Breast epithelium (tissue), 4 donors: ENCODE measurements at places on chromosomes 13 and 19. TPM values are rescaled to one million over a fixed set of nuclear protein-coding genes. Genes with fewer than 3 reads are reported as not detected.

- DNase-seq, result no peak
These were observed 44.7 kb upstream of the LATS2 start for GRCh38 chr13:21106089-21106488.

DNA sequence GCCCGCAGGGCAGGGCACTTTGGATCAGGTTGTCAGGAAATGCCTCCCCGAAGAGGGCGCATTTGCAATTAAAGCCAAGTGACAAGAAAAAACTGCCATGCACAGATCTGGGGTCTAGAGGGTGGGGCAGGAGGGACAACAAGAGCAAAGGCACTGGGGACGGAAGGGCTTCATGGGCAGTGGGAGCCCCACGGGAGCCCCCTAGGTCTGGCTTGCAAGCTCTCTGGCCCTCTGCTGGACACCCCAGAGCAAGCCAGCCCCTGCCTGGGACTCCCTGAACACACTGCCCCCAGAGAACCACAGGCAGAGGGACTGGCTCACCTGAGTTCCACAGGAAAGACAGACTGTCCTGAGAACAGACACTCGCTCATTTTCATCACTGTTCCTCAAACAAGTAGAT is 30.2 kb upstream of the C19orf12 start:
- DNase-seq, result no peak

DNA sequence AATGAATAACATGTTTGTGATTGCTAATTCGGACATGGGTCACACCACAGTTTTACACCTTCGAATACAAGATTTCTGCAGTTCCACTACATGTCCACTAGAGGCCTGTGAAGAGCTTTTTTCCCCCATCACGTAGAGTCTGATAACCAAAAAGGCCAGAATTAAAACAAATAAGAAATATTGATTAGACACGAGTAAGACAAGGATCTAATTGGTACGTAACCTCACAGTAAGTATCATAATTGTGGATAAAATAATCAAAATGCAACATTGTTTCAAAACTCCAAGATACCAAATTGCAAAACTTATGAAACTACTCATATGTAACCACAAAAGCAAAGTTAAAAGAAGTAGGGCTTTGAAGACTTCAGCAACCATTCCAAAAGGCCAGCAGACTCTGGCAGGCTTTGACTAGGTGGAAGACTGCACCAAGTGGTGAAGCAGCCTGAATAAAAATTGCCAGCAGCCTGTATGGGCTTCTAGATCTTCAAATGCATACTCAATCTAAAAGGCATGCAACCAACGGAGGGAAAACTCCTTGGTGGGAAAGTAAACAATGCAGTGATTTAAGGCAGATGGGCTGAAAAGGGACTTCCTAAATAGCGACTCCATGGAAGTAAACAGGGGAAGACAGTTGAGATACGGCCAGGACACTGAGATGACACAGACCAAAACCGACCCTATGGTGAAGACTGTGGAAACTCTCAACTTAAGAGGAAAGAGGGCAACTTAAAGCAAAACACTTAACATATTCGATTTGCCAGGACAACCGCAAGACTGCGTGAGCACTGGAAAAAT is 56.7 kb downstream of the STARD13 start:
- no peak for DNase-seq

GRCh38 chr13:109779876-109780510 is 6.4 kb downstream of the IRS2 start:
- no peak for DNase-seq

DNA sequence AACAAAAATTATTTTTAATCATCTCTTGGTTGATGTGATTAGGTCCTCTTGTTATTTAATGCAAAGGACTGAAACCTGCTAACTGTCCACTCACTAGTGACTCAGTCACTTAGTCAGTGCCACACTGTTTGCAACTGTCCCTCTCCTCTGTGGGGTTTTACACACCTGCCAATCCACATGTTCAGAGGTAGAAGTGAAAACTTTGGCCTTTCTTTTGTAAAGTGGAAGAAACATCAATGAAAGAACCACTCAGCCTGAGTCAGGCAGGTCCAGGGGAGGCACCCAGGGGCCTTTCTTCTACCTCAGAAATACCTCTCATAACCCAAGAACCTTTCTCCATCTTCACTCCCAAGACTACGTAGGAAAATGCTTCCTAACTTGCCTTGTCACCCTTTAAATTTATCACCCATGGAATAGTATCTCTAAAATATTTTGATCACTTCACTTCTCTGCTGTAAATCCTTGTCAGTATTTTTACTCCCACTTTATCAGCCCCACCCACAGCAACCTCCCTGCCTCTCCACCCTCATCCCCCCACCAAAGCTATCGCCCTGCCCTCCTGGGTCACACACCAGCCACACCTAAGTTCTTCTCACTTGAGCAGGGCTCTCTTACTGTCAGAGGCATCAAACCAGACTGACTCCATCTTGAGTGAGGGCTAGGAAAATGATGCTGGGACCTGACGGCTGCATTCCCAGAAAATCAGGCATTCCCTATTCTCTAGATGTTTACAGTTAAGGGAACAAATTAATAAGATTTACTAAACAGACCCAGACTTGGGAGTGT is 29.6 kb upstream of the EEF1AKMT1 start:
- DNase-seq, result no peak

DNA sequence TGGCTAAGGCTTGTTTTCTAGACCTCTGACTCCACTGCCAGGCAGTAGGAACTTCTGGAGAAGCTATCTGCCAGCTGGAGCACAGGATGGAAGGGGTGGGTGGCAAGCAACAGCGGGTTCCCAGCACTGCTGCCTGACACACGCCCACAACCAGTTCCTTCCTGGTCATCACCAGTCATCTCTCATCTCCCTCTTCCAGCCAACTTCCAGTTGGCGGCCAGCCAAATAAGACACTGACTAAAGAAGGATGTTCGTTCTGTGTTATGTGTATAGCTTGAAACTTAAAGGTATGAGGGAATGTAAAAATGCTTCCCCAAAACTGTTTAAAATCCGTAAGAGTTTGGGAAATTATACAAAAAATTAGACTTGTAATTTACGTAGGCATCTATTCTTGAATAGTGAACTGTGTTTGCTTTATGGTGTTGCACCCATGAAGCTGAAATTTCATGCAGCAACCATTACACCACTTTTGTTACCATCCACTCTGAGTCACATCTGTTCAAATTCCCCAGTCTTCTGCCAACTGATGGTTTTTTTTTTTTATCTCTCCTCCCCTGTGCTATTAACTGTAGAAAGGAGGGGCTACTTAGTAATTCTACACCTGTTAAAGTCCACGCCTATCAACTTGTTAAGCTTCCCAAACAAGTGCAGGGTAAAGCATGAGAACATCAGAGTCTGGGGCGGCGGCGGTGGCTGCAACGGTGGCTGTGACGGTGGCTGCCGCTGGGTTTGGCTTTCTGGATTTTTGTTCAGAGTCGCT is 86.2 kb upstream of the FRY start:
- peak; percentile 71 for DNase-seq

DNA sequence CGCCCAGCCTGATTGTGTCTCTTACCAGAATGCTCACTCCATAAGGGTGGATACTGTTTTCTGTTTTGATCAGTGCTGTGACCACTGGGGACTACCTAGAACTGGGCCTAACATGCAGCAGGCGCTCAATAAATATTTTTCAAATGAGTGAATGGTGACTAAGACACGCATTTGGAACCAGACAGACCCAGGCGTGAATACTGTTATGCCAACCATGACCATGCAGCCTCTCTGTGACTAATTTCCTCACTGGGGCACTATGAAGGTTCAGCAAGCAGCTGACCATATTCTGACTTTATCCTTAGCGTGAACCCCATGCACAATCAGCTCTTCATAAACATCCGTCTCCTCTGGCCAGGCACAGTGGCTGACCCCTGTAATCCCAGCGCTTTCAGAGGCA is 13.0 kb upstream of the SPC24 start:
- DNase-seq, result no peak

DNA sequence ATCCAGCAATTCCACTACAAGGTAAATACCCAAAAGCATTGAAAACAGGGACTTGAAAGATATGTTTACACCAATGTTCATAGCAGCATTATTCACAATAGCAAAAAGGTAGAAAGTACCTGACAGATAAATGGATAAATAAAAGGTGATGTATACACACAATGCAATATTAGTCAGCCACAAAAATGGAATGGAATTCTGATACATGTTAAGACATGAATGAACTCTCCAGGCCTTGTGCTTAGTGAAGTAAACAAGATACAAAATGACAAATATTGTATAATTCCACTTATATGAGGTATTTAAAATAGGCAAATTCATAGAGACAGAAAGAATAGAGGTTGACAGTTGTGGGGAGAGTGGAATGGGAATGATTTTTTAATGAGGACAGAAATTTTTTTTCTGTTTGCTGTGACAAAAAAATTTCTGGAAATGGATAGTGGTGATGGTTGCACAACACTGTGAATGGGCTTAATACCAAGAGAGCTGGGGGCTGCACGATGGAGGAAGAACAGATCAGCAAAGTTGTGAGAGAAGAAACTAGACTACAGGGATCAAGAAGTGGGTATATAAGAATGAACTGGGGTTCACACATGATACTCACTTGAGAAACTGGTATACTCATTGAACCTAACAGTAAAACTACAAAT is 137.2 kb downstream of the MZT1 start:
- no peak for DNase-seq

GRCh38 chr19:18225702-18226468 is at the start of gene PDE4C:
Gene PDE4C (minus strand): TSS chr19:18226438. CDS start chr19:18226415, 23 bp downstream.
- DNase-seq, result no peak

DNA sequence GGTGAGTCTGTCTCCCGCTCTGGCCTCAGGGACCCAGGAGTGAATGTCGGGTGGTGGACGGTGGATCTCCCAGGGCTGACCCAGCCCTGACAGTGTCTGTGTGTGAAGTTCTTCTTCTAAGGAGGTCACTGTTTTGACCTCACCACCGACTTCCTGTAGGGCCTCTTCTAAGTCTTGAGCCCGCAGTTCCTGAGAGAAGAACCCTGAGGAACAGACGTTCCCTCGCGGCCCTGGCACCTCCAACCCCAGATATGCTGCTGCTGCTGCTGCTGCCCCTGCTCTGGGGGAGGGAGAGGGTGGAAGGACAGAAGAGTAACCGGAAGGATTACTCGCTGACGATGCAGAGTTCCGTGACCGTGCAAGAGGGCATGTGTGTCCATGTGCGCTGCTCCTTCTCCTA is at the start of gene SIGLEC7:
TSS of gene SIGLEC7 (plus strand) at position 183 of the 400 bp plus-strand sequence. CDS start at position 252, 69 bp downstream.
- no peak for DNase-seq

DNA sequence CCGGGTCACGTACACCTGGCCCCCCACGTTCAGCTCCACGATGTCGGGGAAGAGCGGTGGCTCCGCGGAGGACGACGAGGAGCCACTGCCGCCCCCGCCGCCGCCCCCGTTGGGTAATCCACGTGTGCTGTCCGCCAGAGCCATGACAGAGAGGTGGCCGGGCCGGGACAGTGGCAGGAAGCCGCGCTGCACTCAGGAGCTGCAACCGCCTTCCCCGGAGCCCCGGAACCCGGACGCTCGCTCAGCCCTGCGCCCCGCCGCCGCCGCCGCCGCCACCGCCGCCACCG is 257 bp downstream of the KCTD12 start:
- DNase-seq, result no peak

DNA sequence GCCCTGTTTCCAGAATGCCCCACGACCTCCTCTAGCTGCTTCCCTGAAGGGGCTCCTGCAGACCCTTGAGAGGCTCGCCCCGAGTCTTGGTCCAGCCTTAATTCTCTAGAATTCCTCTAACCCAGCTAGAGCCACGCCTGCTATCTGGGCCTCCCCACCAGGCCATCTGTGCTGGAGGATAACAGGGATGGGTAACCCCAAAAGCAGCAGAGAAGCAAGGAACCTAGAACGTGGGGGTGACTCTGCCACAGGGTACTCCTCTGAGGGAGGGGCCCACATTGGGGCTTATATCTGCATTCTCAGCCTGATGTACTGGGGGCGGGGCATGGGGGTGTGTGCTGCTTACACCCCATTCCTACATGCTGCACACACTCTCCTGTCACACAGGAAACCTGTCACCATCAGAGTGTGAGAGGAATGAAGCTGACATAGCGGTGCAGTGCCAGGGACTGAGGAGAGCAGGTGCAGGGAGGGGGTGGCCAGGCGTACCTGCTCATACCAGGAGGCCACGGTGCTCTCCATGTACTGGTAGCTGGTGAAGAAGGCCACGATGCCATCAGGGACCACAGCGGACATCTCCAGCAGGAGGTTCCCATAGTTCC is 13.8 kb downstream of the KLC3 start:
- no peak for DNase-seq

- DNase-seq, result no peak
These were observed 432 bp downstream of the ZNF611 start for GRCh38 chr19:52734331-52734892.

GRCh38 chr19:52600639-52601024 is 30.5 kb downstream of the ZNF701 start:
- DNase-seq, result no peak

- DNase-seq, result no peak
These were observed 12.2 kb upstream of the LILRA5 start for GRCh38 chr19:54325194-54325621.

DNA sequence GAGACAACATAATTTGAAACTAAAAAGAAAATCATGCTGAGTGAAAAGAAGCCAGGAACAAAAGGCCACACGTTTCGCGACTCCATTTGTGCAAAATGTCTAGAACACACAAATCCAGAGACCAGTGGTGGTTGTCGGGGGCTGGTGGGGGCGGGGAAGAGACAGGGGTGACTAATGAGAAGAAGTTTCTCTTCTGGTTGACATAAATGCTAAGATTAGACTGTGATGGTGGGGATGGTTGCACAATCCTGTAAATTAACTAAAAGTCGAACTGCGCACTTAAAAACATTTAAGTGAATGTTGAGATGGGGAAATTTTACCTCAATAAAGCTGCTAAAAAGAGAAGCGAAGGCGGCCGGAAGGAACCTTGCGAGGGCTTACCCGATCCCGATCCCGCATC is 7.1 kb downstream of the AKAP8 start:
- no peak for DNase-seq

DNA sequence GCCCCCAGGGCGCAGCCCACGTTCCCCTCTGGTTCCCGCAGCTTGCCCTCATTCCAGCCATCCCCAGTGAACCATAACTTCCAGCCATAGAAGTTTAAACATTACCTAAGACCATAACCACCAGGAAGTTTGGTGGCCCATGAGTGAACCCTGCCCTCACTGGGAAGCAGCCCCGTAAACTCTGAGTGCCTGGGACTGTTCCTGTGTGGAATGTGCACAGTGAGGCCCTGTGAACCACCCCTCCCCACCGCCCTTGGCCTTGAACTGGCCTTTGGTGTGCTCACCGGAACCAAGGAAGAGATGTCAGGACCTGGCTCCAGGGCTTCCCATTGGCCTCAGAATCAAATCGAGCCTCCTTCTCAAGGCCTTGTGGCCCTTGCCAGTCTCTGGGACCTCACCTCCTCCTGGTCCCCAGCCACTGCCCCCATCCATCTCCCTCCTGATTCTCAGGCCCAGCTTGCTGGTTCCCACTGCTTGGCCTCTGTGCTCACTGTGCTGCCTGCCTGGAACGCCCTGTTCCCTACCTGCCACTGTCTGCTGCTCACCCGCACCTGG is 46.5 kb downstream of the DNM2 start:
- DNase-seq, result no peak

GRCh38 chr19:31519256-31519655 is 170.0 kb upstream of the TSHZ3 start:
- no peak for DNase-seq

The ELSPBP1 gene
- not detected for total RNA-seq

The ZNF723 gene
- not detected for total RNA-seq

The ZNF570 gene
- 10.2 TPM for total RNA-seq

The DAND5 gene
- not detected for total RNA-seq

The CEBPG gene
- total RNA-seq, result 23.4 TPM

The VSTM1 gene
- total RNA-seq, result not detected

The ATP4A gene
- total RNA-seq, result not detected

The ACER1 gene
- total RNA-seq, result 0.33 TPM

The ZNF626 gene
- 14.7 TPM for total RNA-seq

The ZNF536 gene
- not detected for total RNA-seq
